ENCODE measurements at places on chromosomes 2 and 18.

DNA sequence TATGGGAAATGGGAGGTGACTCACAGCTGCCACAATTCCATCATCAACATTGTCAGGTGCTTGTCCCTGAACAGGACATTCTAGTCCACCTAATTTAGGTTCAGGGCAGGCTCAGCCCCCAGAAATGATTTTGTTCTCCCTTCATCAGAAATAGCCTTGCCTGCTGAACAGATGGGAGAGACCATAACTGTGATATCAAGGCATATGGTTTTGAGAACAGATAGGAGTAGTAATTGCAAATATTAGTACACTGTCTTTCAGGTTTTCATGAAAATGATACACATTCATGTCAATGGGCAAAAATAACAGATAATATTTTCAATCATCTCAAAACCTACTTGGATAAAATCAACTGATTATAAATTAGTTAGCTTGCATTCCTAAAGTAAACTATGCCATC is 316.5 kb downstream of the MBD2 start:
- no peak for DNase-seq

DNA sequence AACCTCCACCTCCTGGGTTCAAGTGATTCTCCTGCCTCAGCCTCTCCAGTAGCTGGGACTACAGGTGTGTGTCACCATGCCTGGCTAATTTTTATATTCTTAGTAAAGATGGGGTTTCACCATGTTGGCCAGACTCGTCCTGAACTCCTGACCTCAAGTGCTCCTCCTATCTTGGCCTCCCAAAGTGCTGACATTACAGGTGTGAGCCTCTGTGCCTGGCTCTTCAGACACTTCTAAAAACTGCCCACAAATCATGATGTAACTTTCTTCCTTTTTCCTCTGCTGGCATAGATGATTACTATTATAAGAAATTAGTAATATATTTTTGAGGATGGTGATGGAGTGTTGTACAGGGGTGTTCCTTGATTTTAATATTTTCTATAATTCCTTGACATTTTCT is 6.0 kb downstream of the OSBPL6 start:
- no peak for DNase-seq

DNA sequence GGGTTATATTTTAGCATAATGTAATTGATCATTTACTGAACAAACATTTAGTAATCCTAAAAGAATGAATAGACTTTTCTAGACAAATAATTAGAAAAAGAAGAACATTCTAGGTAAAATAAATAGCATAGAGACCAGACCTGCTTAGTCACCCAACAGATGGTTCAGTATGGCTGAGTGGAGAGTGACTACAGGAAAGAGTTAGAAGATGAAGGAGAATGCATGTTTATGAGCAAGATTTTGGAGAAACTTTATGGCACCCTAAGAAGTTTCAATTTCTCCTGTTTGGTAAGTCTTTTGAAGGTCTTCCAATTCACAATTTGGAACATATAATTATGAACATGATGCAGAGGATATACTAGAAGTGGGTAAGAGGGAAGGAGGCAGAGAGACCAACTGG is 32.9 kb downstream of the FAP start:
- DNase-seq, result no peak

DNA sequence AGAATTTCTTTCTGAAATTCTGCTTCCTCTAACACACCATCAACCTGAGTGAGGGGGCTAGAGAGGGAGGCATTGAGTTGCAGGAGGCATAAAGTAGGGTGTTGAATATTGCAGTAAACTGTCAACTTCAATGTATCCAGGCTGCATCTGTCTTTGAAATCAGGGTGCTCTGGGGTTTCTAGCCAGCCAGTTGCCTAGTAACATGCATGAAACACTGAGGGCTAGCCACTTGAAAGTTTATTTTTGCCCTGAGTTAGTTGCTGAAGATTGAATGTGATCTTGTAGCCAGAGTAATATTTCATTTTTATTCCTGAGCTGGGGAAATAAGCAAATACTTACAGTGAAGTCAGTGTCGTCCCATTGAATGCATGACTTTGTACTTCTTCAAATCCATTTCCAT is 41.9 kb downstream of the LHCGR start:
- no peak for DNase-seq

DNA sequence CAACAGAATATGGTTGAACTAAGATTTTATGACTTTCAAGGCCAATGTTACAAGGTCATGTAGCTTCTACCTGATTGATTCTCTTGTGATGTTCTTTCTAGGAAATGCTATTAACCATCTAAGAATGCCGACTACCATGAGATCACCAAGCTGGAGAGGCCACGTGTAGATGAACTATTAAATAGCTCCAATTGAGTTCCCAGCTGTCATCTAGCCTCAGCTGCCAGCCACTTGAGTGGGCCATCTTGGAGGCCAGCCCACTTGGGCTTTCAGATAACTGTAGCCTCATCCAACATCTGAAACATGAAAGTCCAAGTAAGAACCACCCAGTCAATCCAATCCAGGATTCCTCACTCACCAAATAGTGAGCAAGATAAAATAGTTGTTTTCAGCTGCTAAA is 376.9 kb upstream of the TMEFF2 start:
- no peak for DNase-seq

DNA sequence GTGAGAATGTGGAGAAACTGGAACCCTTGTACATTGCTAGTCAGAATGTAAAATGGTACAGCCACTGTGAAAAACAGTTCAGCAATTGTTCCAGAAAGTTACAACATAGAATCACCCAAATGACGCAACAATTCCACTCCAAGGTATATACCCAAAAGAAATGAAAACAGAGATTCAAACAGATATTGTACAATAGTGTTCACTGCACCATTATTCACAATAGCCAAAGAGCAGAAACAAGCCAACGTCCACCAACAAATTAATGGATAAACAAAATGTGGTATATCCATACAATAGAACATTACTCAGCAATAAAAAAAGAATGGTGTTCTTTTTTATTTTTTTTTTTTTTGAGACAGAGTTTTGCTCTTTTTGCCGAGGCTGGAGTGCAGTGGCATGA is 10.9 kb downstream of the CLASP1 start:
- no peak for DNase-seq

DNA sequence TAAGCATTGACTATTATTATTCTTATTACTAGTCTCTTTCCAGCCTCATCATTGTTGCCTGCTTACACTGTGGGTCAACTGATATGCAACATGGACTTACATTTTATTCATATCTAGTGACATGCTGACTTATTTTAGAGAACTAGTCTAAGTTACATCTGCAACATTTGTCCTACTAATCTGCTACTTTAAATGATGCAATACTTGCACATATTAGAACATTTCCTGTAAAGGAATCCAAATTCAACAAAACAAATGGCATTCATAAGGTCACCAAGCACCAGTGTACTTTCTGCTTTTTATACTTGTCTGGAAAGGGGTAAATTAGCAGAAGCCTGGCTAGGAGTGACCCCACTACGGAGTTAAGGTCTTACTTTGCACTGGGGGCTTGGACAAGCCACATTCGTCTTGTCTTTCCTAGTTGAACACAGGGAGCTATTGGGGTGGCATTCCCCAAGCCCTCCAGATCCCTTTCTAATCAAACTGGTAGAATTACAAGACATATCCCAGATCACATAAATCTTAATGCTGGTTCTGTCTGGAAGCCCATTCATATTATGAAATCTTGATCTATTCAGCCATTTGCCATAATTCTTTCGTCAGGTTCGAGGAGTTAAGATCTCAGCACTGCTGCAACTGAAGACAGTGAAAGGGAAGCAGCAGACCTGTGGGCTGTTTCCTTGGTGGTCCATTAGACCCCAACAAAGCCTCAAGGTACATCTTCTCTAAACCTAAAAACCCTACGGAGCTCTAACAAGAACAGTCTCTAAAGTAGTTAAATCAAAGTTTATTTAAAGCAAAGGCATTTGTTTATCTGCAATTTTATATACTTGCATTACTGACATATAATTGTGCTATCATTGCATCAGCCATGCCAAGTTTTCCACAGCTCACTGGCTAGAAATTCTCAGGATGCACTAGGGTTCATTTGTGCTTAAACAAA is 49.9 kb upstream of the RTN4 start:
- no peak for DNase-seq

- DNase-seq, result peak; percentile 50
Observed at GRCh38 chr2:8575038-8575833, 106.6 kb upstream of the ID2 start.

Data from germinal center (tissue), 1 donor.